Kidney (tissue), 22 donors: ENCODE measurements at places on chromosomes 6 and 20. TPM values are rescaled to one million over a fixed set of nuclear protein-coding genes. Genes with fewer than 3 reads are reported as not detected.

The FOXF2 gene
- 0.44 TPM for total RNA-seq

The STX11 gene
- 6.7 TPM for total RNA-seq

The RAB32 gene
- total RNA-seq = 19.9 TPM

The ARG1 gene
- not detected for total RNA-seq

The SCRT2 gene
- not detected for total RNA-seq

The SNRNP48 gene
- 12.1 TPM for total RNA-seq

The TTK gene
- total RNA-seq = 0.79 TPM

The CLDN20 gene
- not detected for total RNA-seq

The ZBTB12 gene
- total RNA-seq = 3.4 TPM

DNA sequence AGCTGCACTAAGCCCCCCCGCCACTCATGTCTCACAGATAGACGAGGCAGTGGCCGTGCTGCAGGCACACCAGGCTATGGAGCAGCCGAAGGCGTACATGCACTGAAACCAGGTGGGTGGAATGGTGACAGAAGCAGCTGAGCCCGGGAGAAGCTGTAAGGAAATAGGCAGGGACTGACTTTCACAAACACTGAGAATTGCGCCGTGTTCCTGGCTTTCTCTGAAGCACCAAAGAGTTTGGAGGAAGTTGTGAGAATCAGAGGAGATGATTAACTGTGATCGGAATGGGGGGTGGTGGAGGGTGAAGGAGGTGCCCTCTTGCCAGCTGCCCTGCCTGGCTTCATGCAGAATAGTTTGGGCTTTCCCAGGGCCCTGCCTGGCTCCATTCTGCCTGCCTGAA lies 21.6 kb downstream of the TOMM34 start:
- no peak for DNase-seq

GRCh38 chr6:33779290-33779689 lies 9.6 kb downstream of the LEMD2 start:
- DNase-seq = no peak

GRCh38 chr6:141956868-141957267 lies 175.9 kb upstream of the GJE1 start:
- DNase-seq = no peak

- DNase-seq = no peak
Measured at GRCh38 chr6:14317387-14317970, 199.9 kb downstream of the CD83 start.

DNA sequence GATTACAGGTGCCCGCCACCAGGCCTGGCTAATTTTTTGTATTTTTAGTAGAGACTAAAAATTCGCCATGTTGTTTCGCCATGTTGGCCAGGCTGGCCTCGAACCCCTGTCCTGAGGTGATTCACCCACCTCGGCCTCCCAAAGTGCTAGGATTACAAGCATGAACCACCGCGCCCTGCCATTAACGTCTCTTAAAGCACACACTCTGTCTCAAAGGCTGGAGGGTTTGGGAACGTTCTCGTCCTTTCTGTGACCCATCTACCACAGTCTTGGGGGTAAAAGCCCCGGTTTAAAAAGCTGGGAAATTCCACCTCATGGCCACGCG lies 57.8 kb upstream of the ARID1B start:
- peak; percentile 11 for DNase-seq

- no peak for DNase-seq
Measured at GRCh38 chr20:57210911-57211280, 55.5 kb downstream of the BMP7 start.

DNA sequence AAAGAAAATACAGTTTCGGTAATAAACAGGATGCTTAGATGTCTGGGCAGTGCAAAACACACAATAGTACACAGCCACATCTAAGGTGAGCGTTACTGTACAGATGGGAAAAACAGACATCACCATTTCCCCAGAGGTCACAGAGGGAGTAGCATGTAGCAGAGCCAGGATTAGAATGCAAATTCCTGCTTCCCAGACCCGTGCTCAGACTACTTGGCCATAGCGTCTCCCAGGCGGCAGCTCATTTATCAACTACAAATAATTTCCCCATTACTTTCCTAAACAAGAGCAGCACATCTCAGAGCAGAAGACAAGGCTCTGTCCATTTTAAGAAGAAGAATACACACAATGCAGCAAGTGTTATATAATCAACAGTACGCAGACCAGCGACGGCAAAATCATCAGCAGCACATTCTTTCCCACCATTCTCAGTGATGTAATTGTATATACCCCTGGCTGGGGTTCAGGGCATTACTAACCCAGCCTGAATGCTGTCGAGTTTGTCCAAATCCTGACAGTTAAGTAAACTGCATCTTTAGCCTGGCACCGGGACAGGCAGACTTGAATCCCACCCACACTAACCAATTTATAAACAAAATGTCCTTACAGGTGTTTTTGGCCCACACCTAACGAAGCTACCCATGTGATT lies 61.9 kb downstream of the CNKSR3 start:
- DNase-seq = no peak

DNA sequence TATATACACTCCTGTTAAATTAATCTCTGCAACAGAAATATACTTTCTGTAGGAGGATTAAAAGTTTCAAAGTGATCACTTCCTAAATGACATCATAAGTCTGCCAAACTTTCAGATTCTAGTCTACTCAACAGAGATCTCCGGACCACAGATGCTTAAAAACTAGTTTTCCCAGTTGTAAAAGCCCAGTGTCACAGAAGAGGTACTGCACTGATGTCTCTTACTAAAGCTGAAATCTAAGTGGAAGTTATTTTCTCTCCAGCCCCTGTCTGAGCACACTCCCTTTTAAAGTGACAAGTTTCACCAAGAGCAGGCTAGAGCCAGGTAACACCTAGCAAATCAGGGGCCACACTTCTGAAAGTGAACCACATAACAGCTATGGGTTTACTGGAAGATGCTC lies 71.6 kb upstream of the DST start:
- DNase-seq = no peak

- DNase-seq = no peak
Measured at GRCh38 chr6:70684794-70685493, 17.3 kb downstream of the SMAP1 start.

DNA sequence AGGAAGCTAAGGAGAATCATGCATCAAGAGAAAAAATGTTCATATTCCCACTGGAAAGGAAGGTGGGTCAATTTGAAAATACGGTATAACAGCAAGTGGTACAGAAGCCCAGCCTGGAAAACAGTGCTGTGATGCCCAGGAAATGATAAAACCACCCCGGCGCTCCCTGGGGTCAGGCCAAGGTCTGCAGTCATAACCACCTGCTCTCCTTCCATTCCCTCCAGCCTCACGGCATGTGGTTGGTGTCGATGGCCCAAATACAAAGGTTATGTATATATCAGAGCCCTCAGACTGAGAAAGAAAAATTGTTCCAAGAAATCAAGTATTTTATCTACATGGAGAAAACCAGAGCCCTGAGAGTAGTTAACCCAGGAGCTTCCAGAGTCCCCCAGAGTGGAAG lies 208.1 kb upstream of the CDYL start:
- no peak for DNase-seq

GRCh38 chr6:7550433-7550801 lies 8.9 kb downstream of the DSP start:
- DNase-seq = no peak

DNA sequence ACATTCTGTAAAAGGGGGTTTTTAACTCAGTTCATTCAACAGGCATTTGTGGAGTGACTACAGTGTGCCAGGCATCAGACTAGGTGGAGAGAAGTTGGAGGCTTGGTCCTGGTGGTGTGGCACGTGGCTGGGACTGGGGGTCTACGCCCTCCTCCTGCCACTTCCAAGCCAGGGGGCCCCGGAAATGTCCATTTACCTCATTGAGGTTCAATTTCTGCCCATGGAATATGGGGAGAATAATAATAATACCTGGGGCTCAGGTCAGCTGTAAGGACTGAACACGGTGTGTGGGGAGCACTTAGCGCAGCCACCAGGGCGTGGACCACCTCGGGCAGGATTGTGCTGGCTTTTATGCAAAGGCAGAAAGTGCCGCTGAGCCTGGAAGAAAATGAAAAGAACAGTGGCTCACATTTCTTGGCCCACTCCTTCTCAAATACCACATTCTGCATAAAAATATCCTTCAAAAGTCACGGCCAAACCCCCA lies 229.4 kb downstream of the ANKRD60 start:
- no peak for DNase-seq

DNA sequence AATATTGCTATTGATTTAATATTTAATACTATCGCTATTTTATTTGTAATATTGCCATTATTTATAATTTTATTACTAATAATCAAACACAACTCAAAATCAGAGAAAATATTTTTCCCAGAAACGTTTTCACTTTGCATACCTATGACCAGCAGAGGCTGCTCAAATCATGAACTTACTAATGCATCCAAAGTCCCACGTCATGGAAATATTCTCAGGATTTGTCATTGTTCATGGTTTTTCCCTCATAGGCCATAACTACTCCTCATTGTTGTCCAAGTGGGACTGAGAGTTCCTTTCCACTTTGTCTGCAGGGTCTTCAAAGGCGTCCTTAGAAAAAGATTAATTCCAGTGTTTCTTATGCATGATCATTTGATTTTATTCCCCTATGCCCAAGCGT lies 344.8 kb downstream of the THBS2 start:
- DNase-seq = peak; percentile 2

DNA sequence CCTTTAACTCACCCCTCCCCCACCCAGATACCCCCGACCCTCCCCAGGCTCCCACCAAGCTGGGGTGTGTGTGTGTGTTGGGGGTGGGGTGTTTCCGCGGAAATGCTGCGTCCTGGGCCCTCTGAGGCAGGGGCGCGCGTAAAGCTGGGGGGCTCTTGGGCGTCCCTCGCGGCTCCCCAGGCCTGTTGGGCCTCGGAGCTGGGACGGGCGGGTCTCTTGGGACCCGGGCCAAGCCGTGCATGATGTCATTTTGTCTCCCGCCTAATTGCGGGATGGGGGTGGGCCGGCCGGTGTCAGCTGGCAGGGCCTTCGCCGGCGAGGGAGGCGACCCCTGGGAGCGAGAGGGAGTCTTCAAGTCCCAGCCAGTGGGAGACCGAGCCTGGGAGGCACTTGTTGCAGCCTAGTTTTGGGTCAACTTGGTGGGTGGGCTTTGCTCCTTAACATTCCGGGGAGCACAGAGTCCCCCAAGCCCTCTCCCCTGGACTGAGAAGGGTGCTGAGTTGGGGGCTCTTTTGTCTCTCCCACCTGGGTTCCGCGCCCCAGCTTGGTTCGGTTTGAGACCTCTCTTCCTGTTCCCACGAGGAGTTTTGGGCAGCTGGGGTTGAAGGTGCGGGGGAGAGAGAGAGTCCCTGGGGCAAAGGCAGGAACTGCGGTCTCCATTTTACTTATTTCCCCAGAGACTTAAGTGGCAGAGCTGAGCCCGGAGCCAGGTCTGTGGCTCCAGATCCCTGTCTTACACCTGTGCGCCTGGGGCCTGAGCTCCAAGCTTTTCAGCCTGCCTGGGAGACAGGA lies 623 bp downstream of the MYBL2 start:
- peak; percentile 65 for DNase-seq

DNA sequence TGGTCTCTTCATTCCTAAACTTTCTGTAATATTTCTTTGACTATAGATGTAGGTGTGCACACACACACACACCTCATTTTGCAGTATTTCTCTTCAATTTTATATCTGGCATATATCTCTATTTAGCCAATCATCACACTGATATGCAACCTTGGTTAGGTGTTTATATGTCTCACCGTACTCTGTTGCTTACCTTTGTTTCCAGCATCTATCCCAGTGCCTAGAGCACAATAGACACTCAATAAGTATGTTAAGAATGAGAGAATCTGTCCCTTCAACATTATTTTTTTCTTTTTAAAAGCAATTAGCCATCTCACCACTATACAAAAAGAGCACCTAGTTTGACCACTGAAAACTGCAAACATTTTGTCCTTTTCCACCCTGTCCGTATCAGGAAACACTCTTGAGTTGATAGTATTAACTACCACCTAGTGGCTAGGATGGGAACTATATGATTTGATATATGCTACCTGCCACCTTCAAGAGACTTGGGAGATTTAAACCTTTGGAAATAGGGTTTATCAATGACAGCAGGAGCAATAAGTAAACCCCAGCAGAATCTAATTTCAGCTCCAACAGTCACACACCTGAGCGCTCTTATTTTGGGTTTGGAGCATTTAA lies 48.7 kb upstream of the RSPO3 start:
- no peak for DNase-seq

DNA sequence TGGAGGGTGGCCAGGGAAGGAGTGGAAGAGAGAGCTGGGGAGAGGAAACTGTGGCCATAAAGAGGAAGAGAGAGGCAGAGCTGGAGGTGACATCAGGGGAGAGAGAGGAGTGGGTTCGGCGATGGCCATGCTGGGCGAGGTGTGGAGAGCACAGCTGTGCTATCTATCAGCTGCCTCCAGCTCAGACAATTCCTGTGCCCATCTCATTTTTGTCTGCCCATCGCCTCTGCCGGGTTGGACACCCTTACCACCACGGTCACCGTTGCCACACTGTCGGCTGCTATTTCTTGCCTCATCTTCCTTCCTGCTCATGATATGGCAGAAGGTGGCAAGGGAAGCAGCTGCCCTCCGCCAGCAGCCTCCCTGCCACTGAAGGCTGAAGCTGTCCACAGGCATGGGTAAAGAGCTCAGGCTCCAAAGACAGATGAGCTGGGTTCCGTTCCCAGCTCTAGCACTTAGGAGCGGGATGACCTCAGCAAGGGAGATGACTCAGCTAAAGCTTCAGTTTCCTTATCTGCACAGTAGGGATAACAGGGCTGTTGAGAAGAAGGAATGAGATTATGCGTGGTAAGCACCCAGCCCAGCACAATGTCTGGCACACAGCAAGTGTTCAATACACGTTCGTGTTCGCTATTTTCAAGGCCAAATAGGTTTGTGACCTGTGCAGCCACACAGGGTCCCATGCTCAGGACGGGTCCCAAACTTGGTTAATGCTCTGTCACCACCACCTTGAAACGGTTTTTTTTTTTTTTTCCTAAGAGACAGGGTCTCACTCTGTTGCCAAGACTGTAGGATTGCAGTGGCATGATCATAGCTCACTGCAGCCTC lies 21.9 kb upstream of the TAF8 start:
- no peak for DNase-seq

- no peak for DNase-seq
Measured at GRCh38 chr6:7911345-7911725, 747 bp upstream of the TXNDC5 start.

DNA sequence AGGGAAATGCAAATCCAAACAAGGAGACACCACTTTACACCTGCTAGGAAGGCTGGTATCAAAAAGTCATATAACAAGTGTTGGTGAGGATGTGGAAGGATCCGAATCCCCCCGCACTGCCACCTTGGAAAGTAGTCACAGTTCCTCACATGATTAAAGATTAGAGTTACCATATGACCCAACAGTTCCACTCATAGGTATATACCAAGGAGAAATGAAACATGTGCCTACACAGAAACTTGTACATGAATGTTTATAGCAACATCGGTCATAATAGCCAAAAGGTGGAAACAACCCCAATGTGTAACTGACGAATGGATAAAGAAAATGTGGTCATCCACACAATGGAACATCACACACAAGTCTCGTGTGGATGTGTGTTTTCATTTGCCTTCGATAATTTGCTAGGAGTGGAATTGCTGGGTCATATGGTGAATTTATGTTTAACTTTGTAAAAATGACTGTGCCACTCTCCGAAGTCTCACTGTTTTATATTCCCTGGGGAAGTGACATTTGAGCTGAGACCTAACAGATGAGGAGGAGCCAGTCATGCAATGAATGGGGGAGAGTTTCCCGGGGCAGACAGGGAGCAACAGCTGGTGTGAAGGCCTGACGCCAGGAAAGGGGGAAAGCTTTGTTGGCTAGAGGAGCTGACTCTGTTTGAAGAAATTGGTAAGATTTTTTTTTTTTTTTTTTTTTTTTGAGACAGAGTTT lies 125.9 kb upstream of the MLN start:
- no peak for DNase-seq

- no peak for DNase-seq
Measured at GRCh38 chr20:49360242-49360968, 82.5 kb upstream of the ZNFX1 start.
